ENCODE measurements at places on chromosomes 5 and 9.

DNA sequence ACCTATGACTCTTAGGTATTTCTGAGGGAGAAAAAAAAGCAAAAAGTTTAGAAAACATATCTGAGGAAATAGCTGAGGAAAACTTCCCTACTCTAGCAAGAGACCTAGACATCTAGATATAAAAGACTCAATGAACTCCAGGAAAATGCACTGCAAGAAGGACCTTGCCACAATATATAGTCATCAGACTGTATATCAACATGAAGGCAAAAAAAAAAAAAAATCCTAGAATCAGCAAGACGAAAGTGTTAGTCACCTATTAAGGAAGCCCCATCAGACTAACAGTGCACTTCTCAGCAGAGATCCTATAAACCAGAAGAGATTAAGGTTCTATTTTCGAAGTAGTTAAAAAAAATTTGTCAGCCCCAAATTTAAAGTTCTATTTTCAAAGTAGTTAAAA is 166.2 kb downstream of the TMEM38B start:
- no peak for DNase-seq

GRCh38 chr5:163248871-163249270 is 188.5 kb upstream of the CCNG1 start:
- DNase-seq: no peak

DNA sequence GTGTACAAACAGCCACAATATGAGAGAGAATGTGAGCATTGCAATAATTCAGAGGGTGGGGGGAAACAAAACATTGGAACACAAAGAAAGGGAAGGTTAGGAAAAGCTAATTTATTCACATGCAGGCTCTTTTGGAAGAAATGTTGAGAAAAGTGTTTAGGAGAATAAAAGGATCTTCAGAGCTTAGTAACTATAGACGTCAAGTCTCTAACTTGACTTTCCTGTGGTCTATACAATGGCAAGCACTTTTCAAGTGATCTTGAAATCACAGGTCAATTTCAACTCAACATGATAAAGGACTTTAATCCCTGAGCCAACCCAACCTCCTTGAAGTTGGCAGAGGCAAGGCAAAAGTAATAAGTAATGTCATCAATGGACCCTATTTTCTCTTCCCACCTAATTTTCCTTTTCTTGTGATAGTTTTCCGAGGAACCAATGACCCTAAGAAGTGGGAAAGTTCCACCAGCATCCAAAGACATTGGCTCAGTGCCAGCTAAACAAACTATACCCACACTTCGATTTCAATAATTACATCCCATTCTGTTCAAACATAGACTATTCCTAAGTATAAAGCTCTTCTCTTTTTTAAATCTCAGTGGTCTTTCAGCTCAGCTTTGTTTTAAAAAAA is 23.7 kb downstream of the RFK start:
- DNase-seq: no peak

DNA sequence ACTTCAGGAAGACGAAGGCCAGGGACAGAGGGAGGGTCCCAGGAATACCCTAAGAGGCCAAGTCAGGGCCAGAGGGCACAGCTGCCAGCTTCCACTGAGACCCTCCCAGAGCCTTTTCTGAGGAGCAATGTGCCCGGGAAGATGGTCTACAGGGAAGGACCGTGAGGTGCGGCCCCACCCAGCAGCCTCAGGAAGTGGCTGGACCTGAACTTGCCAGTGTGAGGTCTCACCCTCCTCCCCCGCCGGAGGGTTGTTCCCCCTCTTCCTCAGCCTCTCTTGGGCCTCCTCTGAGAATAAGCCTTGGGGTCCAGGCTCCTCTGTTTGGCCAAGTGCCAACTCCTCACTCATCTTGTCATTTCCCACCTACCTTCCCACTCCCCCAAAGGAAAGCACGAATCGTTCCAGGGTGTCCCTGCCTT is 13.4 kb upstream of the SLC25A51 start:
- no peak for DNase-seq

GRCh38 chr5:87411586-87411972 is 1.2 kb downstream of the CCNH start:
- no peak for DNase-seq

- no peak for DNase-seq
Observed at GRCh38 chr9:35646153-35646532, 4.6 kb downstream of the SIT1 start.

GRCh38 chr9:12993466-12993865 is 218.6 kb downstream of the LURAP1L start:
- no peak for DNase-seq

DNA sequence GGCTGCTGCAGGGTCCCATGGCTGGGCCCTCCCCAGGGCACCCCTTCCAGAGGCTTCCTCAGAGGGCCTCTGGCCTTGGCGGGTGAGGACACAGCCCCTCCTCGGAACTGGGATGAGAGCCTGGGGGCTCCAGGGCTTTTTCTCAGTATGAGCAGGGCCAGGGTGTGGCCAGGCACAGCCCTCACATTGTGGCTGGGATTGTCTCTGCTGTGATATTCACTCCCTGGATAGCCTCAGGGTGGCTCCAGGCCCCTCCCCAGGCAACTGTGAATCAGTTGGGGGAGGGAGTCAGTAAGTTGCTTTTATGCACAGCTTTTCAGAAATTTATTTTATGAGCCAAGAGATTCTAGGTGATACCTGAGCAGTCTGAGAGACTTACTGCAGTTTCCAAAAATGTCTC is 135.7 kb downstream of the CACNA1B start:
- DNase-seq: no peak

GRCh38 chr5:127813633-127814587 is 110.7 kb downstream of the CCDC192 start:
- DNase-seq: no peak

GRCh38 chr5:43981556-43981955 is 378.6 kb downstream of the NNT start:
- DNase-seq: no peak

GRCh38 chr5:63648376-63648775 is 313.9 kb downstream of the HTR1A start:
- DNase-seq: no peak

- DNase-seq: peak; percentile 39
Observed at GRCh38 chr9:37801287-37801850, 772 bp downstream of the DCAF10 start.

- DNase-seq: no peak
Observed at GRCh38 chr5:81700166-81700565, 50.7 kb downstream of the SSBP2 start.

DNA sequence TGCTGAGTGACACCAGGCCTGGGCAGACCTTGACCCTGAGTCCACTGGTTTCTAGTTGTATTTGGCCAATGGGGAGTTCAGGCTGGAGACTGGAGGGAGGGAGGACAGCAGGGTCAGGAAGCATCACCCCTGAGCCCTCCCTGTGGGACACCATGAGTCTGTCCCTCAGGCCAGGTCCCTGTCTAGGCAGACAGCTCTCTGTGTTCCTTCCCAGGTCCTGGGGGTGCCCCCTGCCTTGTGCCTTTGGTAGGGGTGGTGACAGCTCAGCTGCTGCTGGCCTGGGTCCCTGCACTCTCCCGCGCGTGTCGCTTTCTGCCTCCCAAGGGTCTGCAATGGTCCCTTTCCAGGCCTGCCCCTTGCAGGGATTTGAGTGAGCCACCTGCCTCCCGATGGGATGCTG is 125.5 kb downstream of the OLFM1 start:
- DNase-seq: no peak

GRCh38 chr9:94056442-94056974 is 27.8 kb upstream of the PTPDC1 start:
- no peak for DNase-seq

GRCh38 chr5:94181895-94182294 is 436.5 kb downstream of the KIAA0825 start:
- no peak for DNase-seq

DNA sequence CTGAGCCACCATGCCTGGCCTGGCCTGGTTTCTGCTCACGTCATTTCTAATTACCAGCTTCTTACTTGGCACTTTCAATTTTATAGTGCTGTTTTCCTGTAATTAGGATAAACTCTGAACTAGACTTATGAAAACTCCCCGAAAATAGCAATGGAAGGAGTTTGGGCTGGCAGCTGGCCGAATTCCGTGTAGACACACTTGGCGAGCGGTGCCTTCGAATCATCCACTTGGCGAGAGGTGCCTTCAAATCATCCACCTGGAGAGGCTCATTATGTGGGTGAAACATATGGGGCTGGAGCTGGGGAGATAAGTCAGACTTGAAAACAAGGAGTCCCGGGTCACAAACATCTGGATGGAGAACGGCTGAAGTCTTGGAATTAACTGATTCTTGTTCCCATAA is 203.7 kb downstream of the ROR2 start:
- no peak for DNase-seq

GRCh38 chr9:99807956-99808355 is 13.7 kb upstream of the NR4A3 start:
- DNase-seq: no peak

DNA sequence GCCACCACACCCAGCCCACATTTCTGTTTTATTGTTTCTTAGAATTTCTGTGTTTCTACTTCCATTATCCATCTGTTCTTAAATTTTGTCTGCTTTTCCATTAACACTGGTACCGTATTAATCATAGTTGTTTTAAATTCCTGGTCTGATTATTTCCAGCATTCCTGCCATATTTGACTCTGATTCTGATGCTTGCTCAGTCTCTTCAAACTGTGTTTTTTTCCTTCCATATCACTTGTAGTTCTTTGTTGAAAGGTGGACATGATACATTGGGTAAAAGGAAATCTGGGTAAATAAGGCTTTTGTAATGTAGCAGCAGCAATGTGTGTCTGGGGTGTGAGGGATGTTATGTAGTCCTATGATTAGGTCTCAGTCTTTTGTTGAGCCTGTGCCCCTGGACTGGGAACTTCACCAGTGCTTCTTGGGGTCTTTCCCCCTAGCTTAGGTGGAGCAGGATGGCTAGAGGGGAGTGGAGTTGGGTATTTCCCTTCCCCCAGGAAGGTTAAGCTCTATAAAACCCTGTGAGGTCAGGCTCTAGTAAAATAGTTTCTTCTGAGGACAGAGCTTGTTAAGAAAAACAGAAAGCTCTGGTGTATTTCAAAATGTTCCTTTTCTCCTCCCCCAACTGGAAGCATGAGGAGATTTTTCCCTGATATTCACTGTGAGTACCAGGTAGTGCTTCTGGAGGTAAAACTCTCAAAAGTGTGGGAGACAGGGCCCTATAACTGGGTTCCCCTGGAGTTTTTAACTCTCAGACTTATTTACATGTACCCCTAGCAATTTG is 10.1 kb upstream of the TMOD1 start:
- DNase-seq: no peak

Measured in activated CD8-positive, alpha-beta memory T cell treated with anti-CD3 and anti-CD28 coated beads, Interleukin-2, amount 50 U/mL, for 4 hours (primary cell).